Right ventricle myocardium superior (tissue), 1 donor: ENCODE measurements at places on chromosomes 12 and 14.

GRCh38 chr14:100728962-100729361 lies 2.3 kb downstream of the DLK1 start:
- no peak for DNase-seq

GRCh38 chr12:29448157-29448556 lies 49.3 kb downstream of the OVCH1 start:
- DNase-seq: no peak

GRCh38 chr12:115771065-115771464 lies 506.4 kb downstream of the MED13L start:
- DNase-seq: no peak

GRCh38 chr14:74684434-74684833 lies 28.4 kb downstream of the AREL1 start:
- peak; percentile 55 for DNase-seq

- no peak for DNase-seq
These were observed 9.9 kb downstream of the PITPNM2 start for GRCh38 chr12:123140676-123141614.

- DNase-seq: no peak
These were observed 10.4 kb upstream of the RMST start for GRCh38 chr12:97452230-97452629.

DNA sequence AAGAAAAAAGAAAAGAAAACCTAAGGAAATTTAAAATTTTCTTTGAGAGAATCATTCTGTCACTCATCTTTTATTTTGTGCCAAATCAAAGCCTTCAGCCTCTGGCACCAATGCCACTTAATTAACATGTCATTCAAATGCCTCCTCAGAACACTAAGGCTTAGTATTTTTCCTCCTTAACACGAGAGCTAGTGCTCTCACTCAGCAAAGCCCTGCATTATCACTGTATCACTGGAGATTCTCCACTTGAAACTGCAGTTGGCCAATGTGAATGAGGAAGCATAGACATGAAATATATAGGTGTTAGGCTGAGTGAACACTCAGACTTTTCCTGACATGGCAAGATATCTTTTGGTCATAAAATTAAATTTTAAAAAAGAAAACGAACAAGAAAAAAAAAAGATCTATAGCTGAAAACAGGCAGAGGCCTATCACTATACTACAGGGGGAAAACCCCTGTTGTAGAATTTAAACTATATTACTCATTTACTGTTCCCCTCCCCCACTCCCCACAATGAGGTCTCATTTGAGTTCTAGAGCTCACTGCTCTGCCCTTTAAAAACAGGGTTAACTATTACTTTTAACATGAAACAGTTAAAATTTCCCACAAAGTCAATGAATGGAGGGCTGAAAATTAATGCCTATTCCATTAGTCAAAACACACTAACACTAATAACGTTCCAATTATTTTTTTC lies 5.1 kb downstream of the MBIP start:
- DNase-seq: no peak

GRCh38 chr14:73457041-73457923 lies 1.1 kb downstream of the NUMB start:
- DNase-seq: peak; percentile 54

- DNase-seq: no peak
These were observed 6.4 kb downstream of the TNS2 start for GRCh38 chr12:53056296-53056695.

GRCh38 chr14:21066882-21067502 lies 3.1 kb upstream of the ARHGEF40 start:
- DNase-seq: no peak

DNA sequence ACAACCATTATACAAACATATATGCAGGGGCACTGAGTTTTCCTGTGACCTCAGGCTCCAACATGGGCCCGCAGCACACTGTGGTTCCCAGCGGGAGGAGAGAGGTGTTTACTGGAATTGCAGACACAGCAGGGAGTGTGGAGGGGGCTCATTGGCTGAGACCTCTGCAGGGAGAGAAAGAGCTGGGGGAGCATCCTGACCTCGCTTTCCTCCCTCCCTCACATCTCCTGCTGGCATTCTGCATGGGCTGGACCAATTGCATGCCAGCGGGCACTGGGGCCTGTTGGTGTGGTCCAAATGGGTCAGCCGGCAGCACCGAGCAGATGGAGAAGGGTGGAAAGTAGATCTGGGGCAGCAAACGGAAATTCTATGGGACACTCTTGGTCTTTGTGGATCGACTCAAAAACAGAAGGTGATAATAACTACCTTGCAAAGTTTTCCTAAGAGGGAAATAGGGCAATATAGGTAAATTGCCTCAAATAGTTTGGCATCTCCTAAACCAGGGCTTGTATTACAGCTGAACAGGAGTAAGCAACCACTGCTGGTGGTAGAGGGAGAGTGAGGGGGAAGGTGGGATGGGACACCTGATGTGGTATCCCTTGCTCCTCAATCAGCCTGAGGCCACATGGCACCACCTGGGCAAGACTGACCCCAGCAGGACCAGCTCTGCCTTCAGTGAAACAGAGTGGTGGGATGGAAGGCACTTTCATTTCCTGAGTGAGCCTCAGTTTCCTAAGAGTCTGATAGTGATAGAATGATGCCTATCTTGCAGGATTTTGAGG lies 86.9 kb downstream of the NTF3 start:
- no peak for DNase-seq

DNA sequence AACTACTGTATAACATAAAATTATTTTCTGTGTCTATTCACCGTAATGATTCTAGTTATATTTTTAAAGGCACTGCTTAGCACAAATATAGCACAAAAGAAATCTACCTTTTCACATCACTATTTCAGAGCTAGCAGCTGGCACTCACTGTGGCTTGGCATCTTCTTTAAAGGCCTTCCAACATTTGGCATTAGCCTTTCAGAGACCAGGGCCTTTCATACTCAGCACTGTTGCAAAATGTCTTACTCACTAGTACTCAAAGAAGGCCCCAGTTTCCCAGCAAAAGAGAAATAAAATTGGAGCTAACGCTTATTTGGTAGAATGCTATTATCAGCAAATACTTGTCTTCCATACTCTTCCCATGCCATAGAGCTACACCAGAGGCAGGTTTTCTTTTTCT lies 238.4 kb downstream of the MED13L start:
- DNase-seq: no peak

DNA sequence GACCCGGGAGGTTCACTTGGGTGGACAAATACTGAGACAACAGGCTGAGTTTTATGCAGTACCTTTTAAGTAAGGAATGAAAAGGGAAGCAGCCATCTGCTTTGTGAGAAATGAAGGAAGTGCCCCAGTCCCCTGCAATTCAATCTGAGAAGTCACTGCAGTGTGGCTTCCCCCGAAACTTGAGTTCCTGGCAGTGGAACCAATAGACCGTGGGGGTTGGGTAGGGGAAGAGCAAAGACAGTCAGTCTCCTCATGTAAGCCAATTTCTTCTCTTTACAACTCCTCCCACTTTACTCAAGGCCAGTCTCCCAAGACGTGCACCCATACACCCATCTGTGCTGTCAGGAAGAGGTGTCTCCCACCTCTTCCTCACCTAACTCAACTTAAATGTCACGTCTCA lies 206.5 kb downstream of the BCAT1 start:
- DNase-seq: peak; percentile 48

DNA sequence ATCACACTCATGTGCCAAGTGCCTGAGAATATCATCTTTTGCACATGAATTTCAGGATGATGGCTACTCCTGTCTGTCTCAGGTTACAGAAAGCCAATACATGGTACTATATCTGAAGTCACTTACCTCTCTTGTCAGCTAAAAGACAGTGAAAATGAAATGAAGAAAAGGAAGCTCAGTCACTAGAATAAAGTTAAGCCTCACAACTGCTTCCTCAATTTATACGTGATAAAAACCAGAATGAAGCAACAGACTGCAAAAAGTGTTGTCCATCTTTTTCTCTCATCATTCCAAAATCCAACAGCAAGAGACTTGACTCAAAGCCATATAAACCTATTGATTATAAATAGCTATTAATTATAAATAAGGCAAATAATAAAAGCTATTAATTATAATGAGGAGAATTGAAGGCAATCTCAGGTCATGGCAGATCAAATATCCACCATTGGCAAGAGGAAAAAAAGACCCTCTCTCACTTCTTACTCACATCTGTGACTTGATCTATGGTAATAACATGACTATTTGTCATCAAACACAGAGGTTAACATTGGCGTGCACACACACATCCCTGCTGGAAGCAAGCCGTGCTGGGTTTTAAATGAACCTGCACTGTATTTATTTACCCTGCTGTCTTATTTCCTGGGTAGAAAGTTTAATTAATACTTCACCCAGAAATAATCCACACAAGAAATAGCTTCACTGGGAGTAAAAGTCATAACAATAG lies 10.0 kb downstream of the NIN start:
- DNase-seq: no peak

DNA sequence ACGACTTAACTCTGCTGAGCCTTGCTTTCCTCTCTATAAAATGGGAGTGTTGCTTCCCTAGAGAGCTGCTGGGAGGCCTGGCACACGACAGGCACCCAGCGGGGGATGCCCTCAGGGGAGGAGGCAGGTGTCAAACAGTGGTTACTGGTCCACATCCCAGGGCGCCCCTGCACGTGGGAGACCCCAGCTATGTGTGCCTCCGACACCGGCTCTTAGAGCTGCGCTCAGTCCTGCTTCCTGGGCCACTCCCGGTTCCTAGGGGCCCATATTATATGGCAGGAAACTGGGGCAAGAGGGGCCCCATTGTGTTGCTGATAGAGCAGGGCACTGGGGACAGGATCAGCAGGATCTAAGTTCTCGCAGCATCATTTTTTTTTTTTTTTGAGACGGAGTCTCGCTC lies 47.3 kb downstream of the CHGA start:
- peak; percentile 32 for DNase-seq
